ENCODE measurements at places on chromosomes 12 and 14.

DNA sequence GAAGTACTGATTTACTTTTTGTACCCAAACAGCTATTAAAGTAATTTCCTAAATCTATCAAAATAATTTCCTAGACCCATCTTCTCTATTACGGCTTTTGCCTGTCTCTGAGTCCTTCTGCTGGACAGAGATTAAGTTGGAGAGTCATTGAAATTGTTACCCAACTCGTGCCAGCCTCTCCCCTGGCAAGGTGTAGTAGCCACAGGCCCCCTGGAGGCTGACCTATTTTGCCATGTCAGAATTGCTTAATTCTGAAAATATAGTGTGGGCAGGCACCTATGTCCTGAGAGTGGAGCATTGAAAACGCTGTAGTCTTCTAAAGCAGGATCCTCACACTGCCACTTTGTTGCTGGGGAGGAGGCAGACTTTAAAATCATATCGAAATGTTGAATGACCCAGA lies 308.2 kb downstream of the GLT1D1 start:
- DNase-seq = no peak

DNA sequence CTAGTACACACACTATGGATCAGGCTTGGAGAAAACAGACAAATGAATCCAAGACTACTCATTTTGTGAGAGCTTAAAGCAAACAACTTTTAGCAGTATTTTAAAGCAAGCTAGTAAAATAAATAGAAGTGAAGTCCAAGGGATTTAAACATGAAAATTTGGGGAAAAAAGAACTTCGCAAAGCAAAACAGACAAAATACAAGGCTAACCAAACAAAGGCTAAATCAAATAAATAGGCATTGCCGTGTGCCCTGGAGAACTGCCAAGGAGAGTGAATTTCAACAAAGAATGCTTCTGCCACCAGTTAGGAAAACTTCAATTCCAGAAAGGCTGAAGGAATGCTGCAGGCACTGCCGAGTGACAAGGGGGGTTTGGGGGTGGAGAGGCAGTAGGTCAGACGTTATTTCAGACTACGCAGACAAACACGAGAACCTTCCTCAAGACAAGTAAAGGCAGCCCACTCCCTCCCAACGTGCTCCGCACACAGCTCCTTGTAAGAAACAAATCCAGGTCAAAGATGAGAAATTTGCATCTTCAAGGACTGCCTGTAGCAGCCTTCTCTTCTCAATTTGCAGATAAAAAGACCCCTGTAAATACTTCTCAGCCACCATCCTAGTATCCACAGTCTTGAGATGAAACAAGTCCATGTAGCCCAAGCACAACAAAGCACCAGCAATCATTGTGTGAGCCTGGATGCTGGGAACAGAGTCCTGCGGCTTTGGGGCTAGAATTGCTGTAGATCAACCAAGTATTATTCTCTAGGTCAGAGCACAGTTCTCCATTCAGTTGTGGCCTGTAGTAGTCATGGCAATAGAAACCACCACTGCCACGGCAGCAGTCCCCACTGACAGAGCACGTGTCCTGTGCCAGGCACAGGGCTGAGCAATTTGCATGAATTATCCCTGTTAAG lies 43.3 kb downstream of the EFCAB11 start:
- no peak for DNase-seq

DNA sequence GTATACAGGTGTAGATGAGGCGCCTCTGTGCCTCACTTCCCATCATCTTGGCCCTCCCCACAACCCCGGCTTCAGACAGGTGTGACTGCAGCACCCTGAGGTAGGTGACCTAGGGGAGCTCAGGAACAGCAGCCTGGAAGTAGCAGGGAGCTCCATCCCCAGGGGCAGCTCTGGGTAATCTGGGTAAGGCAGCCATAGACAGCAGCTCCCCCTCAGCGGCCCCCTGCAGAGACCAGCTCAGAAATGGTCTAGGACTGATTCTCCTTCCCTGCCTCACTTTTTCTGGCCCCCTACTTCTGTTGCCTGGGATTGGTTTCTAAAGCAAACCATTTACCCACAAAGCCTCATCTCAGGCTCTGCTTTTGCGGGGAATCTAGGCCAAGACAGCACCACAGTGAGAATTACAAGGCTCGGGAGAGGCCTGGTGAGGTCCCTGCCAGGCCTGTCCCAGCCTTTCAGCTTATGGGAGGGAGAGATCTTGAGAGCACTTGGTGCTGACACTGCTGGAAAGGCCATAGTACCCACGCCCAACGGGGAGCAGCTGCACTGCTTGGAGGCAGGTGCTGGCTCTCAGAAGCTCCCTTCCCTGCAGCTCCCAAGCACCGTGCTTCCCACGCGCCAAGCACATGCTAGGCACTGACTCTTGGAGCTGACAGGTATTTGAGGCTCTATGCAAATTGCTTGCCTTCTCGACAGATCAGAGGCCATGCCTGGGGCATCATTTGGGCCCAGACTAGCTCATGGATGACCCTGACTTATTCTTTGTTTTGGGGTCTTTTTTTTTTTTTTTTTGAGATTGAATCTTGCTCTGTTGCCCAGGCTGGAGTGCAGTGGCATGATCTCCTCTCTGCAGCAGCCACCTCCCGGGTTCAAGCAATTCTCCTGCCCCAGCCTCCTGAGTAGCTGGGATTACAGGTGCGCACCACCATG lies 45.1 kb upstream of the TRAF3 start:
- DNase-seq = no peak

GRCh38 chr12:85275374-85275773 lies 4.6 kb upstream of the ALX1 start:
- DNase-seq = no peak
